ENCODE measurements at places on chromosomes 11 and 22.

DNA sequence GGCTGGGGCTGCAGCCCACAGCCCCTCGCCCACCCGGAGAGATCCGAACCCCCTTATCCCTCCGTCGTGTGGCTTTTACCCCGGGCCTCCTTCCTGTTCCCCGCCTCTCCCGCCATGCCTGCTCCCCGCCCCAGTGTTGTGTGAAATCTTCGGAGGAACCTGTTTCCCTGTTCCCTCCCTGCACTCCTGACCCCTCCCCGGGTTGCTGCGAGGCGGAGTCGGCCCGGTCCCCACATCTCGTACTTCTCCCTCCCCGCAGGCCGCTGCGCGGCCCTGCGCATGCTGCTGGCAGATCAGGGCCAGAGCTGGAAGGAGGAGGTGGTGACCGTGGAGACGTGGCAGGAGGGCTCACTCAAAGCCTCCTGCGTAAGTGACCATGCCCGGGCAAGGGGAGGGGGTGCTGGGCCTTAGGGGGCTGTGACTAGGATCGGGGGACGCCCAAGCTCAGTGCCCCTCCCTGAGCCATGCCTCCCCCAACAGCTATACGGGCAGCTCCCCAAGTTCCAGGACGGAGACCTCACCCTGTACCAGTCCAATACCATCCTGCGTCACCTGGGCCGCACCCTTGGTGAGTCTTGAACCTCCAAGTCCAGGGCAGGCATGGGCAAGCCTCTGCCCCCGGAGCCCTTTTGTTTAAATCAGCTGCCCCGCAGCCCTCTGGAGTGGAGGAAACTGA is 731 bp downstream of the GSTP1 start:
- peak; percentile 35 for DNase-seq

DNA sequence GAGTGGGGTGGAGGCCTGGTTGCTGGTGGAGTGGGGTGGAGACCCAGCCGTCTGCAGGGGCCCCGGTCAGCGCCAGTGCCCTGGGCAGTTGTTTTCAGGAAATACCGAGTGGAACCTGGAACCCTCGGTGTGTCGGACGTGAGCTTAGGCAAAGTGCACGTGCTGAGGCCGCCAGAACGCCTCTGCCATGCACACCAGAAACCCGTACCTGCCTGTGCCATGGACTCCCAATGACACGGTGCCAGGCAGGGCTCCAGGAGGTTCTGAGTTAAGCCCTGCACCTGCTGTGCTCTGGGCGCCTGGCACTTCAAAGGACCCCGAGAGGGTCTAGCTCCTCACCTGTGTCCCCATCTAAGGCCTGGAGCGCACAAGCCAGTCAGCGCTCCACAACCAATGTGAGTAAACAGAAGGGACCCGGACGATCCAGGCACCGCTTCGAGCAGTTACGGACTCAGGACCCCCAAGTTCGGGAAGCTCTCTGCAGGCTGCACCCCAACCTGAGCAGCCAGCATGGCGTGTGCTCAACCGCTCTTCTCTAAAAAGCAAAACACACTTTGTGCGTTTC is 12.3 kb downstream of the TOLLIP start:
- DNase-seq: no peak

GRCh38 chr11:61626580-61627380 is 45.9 kb upstream of the SYT7 start:
- no peak for DNase-seq

DNA sequence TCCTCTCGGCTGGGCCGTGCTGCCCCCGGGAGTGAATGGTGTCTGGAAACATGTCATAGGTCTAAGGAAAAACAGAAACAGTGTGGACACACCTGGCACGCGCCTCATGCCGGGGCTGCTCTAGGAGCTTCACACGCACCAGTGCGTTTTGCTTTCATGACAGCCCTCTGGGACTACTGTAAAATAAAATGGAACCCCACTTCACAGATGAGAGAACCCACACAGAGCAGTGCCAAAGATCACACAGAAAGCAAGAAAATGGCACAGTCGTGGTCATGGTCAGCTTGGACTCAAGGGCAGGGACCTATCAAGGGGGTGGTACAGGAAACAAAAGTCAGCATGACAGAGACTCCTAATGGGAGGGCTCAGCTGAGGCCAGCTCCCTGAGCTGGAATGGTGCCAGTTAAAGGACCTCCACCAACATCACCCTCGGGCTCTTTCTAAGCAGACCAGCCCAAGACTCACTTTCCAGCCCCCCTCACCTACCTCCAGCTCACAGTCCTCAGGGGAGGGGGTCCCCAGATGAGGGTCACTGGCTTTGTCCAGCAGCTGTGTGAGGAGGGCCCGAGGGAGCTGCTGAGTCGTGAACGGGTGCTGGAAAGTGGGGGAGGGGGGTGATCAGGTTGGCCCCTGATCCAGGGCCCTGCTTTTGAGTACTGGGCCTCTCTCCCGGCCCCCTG is 3.3 kb downstream of the MAP4K2 start:
- no peak for DNase-seq

GRCh38 chr11:59271247-59271755 is 58.6 kb upstream of the MPEG1 start:
- DNase-seq: no peak

DNA sequence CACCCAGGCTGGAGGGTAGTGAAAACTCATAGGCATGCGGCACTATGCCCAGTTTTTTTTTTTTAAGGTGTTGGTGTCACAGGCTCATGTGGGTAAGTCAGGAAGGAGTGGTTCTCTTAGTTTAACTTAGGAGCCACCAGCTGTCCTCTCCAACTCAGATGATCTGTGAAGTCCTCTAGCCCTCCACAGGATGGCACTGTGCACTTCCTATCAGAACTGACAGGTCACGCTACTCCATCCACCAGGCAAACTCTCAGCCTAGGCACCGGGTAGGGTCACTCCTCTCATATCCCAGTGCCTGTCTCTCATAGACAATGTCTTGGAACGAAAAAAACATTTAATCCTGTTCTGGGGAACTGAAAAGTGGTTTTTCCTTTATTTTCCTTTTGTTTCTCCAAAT is 16.5 kb downstream of the NAP1L4 start:
- DNase-seq: no peak

DNA sequence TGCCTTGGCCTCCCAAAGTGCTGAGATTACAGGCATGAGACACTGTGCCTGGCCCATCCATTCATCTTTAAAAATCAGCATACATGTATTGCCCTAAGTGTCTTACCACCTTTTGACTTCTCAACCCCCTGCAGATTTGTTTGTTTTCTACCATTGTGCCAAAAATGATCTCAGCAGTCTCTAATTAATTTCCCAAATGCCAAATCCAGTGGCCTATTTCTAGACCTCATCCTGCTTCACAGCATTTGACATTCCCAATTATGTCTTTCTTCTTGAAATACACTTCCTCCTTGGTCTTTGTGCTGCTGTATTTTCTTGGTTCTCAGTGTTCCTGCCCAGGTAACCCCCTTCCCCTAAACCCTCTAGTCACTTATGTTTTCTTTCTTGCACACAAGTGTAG is 46.0 kb upstream of the GRAMD1B start:
- DNase-seq: no peak

All from bone marrow (tissue), 2 donors.